Stimulated activated CD4-positive, alpha-beta T cell treated with anti-CD3 and anti-CD28 coated beads, TNF-alpha, amount 100 ng/mL, for 1 hour (primary cell): ENCODE measurements at places on chromosomes 5 and 9.

DNA sequence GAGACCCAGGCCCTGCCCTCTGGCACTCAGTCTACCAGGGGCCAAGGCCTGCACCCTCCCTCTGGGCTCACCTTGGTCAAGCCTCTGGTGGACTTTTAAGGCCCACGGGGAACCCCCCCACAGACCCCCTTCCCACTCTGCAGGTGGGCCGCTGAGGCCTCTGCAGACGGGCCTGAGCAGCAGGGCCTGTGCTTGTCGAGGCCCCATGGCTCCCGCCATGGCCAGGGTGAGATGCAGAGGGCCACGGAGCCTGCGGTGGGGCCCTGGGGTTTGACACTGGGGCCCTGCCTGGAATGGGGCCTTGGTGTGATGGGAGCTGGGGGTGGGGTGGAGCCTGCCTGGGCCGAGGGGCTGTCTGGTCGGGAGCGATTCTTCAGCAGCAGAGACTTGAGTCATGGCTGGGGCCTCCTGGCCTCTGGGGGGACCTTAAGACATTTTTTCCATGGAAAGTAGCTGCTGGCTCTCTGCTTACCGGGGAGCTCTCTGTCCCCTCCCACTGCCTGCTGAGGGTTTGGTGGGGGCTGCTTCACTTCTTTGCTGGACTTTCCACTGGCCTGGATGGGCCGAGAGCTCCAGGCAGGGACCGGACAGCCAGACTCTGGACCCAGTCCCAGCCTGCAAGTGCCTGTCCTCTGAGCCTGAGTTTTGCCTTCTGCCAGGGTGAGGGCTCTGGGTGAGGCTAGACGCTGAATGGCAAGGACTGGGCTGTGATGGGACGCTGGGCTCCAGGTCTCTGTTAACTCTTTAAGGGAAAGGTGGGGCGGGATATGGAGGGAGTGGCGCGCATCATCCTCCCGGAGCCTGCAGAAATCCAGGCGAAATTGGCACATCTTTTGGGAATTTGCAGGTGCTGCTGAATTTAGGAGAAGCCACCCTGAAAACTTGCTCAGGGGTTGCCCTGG, 132.2 kb downstream of the RXRA start:
- no peak for DNase-seq

DNA sequence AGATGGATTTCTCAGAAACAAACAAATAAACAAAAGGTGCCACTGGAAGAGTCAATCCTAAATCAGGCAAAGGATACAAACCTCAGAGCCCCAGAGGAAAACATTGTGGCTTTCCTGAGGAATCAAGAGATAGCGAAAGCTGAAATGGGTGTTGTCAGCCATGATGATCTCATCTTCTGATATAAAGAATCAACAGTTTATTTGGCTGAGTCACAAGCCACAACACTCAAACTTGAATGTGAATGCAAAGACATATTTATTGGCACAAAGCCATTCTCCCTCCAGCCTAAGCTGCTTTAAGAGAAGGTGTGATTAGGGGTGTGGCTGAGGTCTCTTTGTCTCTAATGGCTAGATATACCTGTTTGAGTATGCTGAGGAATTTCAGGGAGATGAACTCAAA, 73.3 kb upstream of the NREP start:
- no peak for DNase-seq

DNA sequence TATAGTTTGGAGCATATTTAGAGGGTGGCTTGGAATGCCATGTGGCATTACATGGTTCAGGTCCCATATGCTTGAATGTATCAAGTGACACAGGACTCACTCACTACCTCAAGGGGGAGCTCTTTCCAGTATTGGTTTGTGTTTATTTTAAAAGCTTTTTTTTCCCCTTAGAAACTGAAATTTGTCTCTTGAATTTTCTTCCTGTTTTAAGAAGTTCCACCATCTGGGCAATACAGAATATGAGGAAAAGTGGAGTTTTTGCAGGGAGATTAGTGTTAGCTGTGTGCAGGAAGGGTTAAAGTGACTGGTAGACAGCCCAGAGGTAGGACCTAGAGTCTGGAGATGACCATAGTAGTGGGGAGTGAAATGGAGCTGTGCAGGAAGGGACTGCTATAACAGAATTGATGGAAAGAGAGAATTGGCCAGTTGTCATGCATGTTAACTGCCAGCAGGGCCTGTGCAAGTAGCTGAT, 36.6 kb downstream of the CTNNA1 start:
- DNase-seq: no peak

DNA sequence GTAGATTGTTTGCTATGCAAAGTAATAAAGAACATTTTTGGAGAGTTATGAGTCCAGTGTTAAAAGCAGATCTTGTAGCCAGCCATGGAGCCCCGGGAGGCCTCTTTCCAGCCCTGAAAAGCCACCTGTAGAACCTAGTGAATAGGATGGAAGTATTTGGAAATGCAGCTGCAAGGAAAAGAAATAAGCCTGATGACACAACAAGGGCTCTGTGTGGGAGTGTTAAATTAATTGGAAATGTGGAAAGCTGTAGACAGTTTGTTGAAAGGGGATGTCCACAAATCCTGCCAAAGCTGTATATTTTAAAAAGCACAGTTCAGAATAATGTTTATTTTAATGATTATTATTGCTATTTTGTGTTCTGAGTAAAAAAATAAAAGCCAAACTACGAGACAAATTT, 152.5 kb upstream of the GHR start:
- no peak for DNase-seq

GRCh38 chr9:13268469-13268868, 11.0 kb downstream of the MPDZ start:
- no peak for DNase-seq

DNA sequence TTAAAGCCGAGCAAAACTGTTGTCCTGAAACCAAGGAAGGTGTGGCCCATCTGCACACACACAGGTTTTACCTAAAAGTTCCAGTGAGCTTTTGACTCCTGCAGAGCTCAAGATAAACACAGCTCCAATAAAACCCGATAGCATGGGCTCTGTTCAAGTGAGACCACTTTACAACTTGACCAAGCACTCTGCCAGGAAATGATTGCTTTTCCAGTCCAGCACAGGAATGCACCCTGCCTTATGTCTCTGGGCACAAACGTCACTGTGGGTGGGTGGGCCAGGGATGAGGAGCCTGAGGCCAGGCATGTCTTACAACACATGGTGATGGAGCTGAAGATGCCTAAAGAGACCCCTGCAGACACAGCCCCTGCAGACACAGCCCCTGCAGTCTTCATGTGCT, 115.3 kb downstream of the ROR2 start:
- no peak for DNase-seq

GRCh38 chr9:135262248-135262647, 174.8 kb downstream of the OLFM1 start:
- DNase-seq: no peak

GRCh38 chr5:153902016-153902415, 136.7 kb downstream of the FAM114A2 start:
- no peak for DNase-seq

DNA sequence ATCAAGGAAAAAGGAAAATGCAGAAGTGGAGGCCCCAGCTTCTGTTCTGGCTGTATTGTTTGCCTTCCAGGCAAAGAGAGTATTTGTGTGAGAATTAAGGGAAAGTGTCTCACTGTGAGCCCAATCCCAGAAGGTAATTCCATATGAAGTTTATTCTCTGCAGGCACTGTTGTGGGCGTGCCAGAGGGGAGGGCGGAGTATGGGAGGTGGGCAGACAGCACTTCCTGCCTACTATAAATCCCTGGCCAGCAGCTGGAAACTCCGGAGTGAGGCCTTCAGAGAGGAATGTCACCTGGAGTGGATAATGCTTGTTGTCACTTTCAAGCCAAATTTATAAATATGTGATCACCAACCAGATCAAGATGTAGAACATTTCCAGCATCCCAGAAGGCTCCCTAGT, 209.5 kb downstream of the ARHGAP26 start:
- no peak for DNase-seq

GRCh38 chr9:130368631-130369103, 76.1 kb upstream of the ASS1 start:
- no peak for DNase-seq

DNA sequence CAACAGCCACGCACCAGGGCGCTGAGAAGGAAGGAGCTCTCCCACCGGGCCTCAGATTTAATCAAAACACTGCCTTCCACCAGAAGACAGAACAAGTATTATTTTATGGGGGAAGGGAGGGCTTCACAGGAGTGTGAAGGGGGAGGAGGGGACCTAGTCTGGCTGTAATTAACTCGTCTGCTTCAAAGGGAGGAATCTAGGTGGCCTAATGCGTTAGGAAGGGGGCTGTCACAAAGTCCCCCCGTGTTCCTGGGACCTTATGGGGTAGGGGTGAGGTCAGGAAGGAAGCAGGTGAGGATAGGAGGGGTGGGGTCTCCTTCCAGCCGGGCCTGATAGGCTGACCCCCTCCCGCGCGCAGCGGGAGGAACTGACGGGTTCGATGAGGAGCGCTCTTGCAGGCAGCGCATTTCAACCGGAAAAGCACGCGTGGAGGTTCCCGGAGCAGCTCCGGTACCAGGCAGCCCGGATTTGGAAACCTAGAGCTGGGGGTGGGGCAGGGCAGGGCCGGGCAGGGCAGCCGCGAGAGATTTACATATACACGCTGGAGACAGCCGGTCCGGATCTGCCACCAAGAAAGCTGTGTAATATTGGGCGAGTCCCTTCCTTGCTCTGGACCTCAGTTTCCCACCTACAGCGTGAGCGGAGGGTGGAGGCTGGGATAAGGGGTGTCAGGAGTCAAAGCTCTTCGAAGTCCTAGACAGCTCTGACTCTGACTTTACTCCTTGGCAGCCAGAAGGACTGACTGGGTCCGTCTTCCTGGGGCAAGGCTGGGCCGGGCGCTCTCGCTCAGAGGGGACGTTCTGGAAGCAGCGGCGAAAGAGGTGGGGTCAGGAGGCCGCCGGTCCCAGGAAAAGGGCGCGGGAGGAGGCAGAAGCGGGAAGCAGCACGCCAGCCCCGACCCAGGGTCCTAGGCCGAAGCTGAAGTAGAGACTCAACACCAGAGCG, 1.8 kb downstream of the SHB start:
- DNase-seq: no peak

DNA sequence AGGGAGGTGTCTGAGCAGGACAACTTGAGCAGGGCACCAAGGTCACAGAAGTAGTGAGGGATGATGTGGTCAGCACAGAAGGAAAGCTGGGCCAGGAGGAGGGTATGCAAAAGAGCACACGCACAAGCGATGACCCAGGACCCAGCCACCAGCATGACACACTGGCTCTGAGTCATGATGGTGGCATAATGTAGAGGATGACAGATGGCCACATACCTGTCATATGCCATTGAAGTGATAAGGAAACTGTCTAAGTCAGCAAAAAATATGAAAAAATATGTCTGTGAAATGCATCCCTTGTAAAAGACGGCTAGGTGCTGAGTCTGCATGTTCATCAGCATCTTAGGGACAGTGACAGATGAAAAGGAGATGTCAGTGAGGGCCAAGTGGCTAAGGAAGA, 380 bp downstream of the OR1J1 start:
- DNase-seq: no peak

DNA sequence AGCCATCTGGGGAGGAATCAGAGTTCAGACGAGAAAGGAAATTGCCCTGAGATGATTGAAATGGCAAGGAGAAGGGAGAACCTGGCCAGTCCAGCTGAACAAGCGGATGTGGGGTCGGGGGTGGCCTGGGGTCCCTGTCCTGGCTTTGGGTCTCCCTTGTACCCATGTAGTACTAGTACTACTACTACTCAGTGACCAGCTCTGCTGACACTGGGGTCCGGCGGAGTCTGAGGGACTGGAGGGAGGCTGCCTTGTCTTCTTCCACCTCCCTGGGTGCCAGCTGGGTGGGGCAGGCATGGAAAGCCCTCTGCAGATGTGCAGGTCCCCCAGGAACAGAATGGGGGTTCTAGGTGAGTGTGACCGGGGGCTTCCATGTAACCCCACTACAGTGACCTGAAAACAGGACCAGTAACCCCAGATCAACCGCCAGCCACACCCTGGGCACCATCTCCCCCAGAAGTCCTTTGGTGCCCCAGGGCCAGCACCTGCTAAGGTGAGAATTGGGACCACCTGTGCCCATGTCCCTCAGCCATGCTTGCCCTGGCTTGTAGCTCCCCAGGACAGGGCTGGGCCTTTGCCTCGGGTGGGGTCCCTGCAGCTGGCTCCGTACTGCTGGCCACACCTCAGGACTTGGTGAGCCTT, 89.1 kb upstream of the COL5A1 start:
- DNase-seq: no peak

GRCh38 chr9:7489036-7489435, 310.5 kb downstream of the DMAC1 start:
- no peak for DNase-seq

GRCh38 chr5:1052641-1053390, 44.2 kb downstream of the NKD2 start:
- DNase-seq: no peak

GRCh38 chr9:4555236-4555635, 65.0 kb downstream of the SLC1A1 start:
- DNase-seq: no peak

DNA sequence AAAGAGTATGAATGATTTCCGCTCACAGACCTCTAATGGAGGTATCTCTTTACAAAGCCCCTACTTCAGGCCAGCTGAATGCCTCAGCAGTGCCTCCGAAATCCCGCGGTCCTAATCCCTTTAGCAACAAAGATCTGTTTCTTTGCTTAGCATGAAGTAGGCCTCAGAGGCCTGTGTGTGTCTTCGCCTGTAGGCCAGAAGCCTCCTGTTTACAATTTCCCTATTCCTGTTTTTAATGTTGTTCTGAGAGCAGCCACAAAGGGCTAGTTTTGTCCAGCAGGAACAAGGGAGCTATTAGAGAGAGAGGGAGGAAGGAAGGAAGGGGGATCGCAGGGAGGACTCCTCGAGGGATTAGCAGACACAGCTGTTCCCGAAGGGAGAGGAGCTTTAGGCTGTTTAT, 166.4 kb upstream of the SPRY4 start:
- DNase-seq: no peak

- DNase-seq: no peak
These were observed 402.4 kb downstream of the AGTPBP1 start for GRCh38 chr9:85339338-85339737.

GRCh38 chr5:72066705-72067107, 40.6 kb upstream of the MAP1B start:
- no peak for DNase-seq

- DNase-seq: no peak
These were observed 9.3 kb upstream of the ANKDD1B start for GRCh38 chr5:75601996-75602395.

- DNase-seq: no peak
These were observed 42.5 kb downstream of the CEMIP2 start for GRCh38 chr9:71725590-71726338.

DNA sequence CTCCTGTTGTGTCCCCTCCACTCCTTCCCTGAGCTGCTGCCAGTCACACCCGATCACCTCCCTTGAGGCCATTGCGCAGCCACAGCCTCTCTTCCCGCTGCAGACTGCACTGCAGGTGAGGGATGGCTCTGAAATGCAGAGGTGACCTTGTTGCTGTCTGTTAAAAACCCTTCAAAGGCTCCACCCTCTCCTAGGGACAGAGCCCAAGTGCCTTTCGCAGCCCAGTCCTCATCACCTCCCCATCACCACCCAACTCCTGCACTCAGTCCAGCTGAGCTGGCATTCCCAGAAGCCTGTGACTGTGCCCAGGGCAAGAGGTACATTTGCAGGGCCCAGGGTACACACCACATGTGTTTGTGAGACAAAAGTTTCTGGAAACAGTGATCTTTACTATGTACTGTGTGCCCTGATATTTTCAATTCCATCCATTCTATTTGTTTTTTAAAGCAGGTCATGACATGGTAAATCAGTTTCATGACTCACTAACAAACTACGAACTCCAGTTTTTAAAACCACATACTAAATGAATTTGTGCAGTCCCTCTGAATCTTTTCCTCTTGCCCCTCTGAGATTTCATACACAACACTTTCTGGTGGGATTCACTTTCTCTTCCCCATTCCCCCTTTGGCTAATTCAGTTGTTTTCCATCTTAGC, 73.0 kb upstream of the SPOCK1 start:
- DNase-seq: no peak
